ENCODE measurements at places on chromosomes 12 and 14.

GRCh38 chr12:9256758-9257405 is 48.7 kb upstream of the PZP start:
- DNase-seq, result no peak

- DNase-seq, result no peak
These were observed 98.1 kb upstream of the VRK1 start for GRCh38 chr14:96698960-96699539.

DNA sequence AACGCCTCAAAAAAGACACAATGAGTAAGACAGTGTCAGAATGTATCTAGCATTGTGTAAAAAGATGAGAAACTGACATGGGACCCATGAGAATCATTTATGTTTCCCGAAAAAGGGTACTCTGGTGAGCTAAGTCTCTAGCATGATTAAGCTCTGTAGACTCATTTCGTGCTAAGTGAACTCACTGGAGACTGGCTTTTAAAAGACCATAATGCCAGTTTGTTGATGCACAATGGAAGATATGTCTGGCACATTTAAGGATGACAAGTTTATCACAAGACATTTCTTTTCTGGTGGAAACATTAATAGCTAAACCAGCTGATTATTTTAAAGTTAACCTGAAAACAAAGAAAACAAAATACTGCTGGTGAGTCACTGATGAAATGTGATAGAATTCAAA is 233.5 kb downstream of the SLC2A13 start:
- DNase-seq, result no peak

DNA sequence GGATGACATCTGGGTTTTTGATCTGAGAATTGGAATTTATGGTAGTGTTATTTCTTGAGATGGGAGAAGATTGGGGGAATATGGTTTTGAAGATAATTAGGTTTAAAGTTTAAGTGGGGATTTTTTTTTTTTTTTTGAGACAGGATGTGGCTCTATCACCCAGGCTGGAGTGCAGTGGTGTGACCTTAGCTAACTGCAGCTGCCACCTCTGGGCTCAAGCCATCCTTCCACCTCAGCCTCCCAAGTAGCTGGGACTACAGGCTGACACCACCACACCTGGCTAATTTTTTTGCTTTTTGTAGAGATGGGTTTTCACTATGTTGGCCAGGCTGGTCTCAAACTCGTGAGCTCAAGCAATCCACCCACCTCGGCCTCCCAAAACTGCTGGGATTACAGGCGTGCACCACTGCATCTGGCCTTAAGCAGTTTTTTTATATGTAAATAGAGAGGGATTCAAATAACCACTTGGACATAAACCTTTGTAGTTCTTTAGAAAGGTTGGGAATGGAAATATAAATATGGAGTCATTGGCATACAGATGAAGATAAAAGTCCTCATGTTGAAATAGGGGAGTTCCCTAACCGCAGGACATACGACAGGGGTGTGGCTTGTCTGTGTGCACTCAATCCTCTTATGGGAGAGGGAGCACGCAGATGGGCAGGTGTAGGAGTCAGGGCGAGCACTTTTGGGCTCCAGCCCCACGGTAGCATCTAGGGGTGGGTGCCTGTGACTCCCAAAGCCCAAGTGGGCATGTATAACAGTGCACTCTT is 4.7 kb downstream of the LIN52 start:
- DNase-seq, result no peak

- DNase-seq, result no peak
These were observed 292.3 kb downstream of the RAD51B start for GRCh38 chr14:68111853-68112270.

GRCh38 chr14:28576523-28576922 is 190.1 kb upstream of the FOXG1 start:
- DNase-seq, result no peak

DNA sequence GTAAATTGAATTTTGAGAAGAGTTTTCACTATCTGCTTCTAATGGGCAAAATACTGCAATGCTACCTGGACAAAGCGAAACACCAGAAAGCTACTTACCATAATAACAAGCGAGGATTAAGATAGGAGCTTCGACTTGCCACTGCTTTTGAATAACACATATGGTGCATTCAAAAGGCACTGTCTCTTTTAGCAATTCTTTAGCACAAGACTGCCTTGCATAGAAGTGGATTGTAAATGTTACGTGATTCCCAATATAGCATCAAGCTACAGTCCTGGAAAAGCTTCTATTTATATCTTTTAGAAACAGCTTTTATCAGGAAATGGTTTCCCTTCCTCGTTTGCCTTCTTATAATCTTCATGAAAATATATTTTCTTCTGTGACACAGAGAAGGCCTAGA is 258.7 kb upstream of the PDE3A start:
- no peak for DNase-seq

DNA sequence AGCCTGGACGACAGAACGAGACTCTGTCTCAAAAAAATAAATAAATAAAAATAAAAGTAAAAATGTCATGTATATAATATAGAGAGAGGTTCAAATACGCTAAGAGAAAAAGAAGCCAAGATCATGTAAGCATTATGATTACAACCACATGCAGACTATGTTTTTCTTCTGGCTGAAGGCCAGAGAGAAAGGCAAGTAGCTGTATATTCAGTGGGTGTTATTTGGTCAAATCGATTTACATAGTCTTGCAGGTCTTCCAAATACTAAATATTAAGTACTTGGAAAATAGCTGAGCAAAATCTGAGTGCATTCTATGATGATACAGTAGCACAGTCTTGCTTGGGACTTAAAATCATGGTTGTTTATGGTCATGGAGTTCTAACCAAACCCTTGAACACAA is 758.0 kb downstream of the DIO2 start:
- DNase-seq, result no peak

GRCh38 chr14:30354439-30354838 is 204.5 kb upstream of the G2E3 start:
- DNase-seq, result no peak

- no peak for DNase-seq
These were observed 41.2 kb downstream of the COCH start for GRCh38 chr14:30915596-30915995.

DNA sequence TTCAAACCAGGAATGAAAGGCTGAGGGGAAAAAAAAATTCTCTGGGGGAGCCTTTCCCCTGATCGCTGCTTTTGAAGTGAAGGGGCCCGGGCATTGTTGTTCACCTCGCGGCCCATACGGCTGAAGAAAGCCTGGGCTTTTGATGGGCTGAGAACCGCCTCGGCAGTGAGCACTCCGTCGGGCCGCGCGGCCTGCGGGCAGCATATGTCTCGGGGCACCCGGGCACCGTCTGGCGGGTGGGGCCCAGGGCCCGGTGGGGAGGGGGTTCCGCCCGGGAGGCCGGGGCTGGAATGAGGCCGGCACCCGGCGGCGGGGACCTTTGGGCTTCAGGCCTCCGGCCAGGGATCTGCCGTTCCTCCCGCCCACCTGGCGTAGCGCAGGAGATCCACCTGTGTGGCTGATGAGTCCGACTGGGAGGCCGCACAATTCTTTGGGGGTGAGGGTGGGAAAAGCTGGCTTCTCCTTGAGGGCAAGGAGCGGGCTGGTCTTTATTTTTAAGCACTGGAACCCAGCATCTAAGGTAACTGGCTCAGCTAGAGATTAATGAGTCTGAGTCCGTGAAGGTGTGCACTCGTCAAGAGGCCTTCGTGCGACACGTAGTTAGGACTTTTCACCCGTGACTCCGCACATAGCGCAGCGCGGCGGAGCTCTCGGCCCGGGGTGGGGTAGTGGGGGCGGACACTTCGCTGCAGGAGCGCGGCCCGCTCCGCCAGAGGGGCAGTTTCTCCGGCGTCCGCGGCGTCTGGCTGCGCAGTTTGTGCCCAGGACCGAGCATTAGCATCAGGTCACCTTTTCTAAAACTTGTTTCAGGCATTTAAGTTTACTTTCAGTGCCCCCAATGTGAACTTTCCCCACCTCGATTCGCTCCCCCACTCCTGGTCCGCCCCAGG is 10.6 kb downstream of the FOXA1 start:
- no peak for DNase-seq

DNA sequence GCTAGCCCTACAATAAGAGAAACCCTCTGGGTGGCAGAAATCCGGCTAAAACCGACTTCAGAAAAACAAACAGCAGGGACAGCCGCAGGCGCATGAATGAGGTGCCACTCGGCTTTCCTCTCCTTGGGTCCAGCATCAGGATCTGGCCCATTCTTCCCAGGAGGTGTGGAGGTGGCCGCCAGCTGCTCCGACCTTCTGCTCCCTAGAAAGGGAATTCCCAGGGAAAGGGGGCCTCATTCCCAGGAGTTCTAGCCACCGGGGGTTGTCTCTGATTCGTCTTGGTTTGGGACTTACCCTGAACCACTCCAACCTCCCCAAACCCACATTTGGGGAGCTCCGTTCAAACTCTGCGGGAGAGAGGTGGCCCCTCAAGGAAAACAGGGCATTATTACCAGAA is 13.0 kb downstream of the PAPLN start:
- no peak for DNase-seq

GRCh38 chr14:104753528-104754212 is 723 bp downstream of the SIVA1 start:
- no peak for DNase-seq

- DNase-seq, result no peak
These were observed 583.7 kb upstream of the USP15 start for GRCh38 chr12:61676520-61676919.

GRCh38 chr14:74898083-74898482 is 16.4 kb downstream of the DLST start:
- no peak for DNase-seq

GRCh38 chr14:75859746-75860145 is 122.0 kb downstream of the TGFB3 start:
- no peak for DNase-seq

DNA sequence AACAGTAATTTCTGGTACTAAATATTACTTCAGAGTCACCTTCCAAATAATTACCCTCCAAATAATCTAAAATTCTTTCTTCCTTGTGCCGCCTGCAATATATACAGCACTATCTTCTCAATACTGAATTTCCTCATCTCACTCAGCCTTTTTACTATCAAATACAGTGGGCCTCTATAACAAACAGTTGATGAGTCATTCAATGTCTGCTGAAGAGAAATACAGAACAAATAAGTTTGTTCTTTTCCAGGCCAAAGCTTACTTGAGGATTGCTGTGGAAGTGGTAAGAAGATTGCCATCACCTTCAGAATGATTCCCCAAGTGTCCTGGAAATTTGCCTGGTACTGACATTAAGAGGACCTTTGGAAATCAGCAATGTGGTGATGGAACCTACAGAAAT is 218.2 kb upstream of the ARHGAP5 start:
- DNase-seq, result no peak

DNA sequence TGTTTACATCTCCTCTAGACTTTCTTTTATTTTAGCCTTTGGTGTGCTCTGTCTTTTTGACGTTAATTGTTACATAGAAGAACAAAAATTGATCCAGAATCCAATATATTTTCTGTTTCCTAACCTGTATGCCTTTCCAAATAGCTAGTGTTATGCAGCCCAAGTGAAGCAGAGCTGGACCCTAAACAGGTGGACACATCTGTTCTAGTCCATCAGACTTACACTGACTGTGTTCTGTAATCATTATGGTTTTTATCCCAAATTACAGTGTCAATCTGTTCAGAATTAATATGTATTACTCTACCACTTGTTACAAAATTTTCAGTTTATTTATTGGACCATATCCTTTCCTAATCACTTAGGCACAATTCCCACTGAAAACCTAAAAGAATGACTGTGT is 176.8 kb upstream of the FOXG1 start:
- DNase-seq, result no peak
